ENCODE measurements at places on chromosomes 4 and X.

DNA sequence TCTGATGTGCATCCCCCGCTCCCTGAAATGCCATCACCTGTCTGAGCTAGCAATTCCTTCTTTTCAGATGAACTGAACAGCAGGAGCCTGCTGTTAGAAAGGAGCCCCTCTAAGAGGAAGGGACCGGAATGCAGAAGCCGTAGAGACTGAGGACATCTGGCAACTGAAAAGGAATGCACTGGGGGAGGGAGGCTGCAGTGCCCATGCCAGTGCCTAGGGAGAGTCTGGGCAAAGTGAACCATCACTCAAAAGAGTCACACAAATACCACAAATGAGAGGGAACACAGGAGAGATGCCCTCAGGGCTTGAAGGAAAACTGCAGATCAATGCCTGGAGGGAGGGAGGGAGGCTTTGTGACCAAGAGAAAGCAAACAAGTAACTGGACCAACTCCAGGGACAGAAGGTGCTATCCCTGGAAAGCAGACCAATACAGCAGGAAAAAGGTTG, 93.9 kb upstream of the CBR4 start:
- peak; percentile 64 for DNase-seq

GRCh38 chr4:48604041-48604440, 114.0 kb downstream of the ZAR1 start:
- DNase-seq: no peak

DNA sequence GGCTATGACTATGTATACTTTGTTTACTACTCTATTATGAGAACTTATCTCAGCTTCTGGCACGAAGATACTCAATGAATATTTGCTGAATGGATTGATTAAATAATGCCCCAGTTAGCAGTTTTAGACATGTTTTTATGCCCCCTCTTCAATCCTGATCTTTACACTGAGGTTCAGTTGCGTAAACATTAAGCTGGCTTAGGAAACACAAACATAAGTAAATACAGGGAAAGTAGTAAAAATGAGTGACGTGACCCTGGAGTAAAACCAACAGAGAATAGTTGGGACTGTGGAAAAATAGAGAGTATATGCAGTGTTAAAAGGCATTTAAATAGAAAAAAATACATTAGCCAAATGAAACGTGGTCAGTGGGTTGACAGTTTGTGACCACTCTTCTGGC, 387.0 kb upstream of the ACTRT1 start:
- DNase-seq: no peak

GRCh38 chr4:23934223-23934622, 44.4 kb upstream of the PPARGC1A start:
- DNase-seq: peak; percentile 89

GRCh38 chrX:41302370-41302769, 31.6 kb upstream of the DDX3X start:
- DNase-seq: peak; percentile 42

DNA sequence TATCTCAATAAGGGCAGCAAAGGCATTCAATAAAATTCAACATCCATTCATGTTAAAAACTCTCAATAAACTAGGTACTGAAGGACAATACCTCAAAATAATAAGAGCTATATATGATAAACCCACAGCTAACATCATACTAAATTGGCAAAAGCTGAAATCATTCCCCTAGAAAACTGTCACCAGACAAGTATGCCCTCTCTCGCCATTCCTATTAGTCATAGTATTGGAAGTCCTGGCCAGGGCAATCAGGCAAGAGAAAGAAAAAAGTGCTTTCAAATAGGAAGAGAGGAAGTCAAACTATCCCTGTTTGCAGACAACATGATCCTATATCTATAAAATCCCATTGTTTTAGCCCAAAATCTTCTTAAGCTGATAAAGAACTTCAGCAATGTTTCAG, 116.8 kb downstream of the TENT5D start:
- no peak for DNase-seq

DNA sequence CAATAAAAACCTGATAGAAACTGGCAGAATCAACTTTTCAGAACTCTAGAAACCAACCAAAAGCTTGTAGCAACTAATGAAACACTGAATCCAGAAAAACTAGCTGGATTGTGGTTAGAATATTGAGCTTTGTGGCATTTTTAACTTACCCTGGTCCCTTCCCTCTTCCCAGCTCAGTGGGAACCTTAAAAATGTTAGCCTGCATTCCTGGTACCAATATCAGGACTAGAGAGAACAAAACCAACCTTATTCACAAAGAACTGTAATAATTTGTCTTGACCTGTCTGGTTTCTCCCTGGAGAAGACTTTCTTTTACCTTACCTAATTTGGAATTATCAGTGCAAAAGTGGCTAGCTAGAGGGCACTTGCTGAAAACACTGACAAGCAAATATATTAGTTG, 21.2 kb downstream of the SH3D19 start:
- DNase-seq: no peak

- DNase-seq: no peak
These were observed 552.7 kb downstream of the RAPGEF2 start for GRCh38 chr4:159655547-159655946.

GRCh38 chr4:145785391-145786008, 105.6 kb downstream of the C4orf51 start:
- no peak for DNase-seq

- DNase-seq: no peak
These were observed 1928.2 kb upstream of the TENM3 start for GRCh38 chr4:180314972-180315371.

GRCh38 chr4:101232074-101232776, 115.1 kb downstream of the PPP3CA start:
- DNase-seq: no peak

- no peak for DNase-seq
These were observed 492 bp upstream of the HDAC8 start for GRCh38 chrX:72573158-72573511.

GRCh38 chr4:3308691-3309090, 15.9 kb downstream of the RGS12 start:
- DNase-seq: peak; percentile 38

DNA sequence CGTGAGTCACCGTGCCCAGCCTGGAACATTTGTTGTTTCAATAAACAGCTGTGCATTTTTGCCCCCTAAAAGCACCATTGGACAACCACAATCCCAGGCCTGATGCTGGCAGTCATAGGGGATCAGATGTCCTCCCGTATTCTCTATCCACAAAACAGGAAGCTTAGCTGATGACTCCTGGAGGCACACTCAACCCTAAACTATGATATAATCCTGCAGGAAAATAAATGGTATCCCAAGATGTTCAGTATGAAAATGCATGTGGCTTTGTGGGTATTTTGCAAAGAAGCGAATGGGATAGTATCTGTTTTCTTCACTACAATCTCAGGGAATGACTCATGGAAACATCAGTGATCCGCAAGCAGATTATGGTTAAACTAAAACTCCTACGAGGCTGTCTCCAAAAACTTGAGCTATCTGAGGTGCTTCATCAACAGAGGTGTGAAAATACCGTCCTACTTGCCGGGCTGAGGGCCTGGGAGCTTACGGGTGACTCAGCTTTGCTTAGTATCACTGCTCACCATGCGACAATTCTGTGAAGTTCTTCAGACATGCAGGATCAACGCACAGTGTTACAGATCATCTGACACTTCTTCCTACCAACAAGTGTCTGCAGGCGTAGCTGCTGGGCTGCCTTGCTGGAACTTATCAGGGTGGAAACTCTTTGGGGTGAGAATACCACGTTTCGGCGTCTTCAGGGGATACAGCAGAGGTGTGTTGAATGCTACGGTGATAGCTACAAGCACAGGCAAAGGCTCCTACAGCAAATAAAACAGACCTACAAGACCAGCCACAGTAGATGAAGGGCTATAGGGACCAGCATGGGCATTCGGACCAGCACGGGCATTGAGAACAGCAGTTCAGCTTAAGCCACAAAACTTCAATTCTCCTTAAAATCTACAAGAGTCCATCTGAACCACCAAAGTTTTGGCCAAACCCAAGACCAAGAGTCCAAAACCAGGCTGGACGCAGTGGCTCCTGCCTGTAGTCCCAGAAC, 148.5 kb downstream of the DHRSX start:
- peak; percentile 55 for DNase-seq

- DNase-seq: no peak
These were observed 46.9 kb downstream of the ADGRG4 start for GRCh38 chrX:136347706-136348105.

- DNase-seq: no peak
These were observed 39.1 kb downstream of the ADGRL3 start for GRCh38 chr4:61239250-61239649.
